ENCODE measurements at places on chromosomes 4 and X.
A peak's percentile ranks its signal among the peaks of the same experiment; 100 is the strongest.

DNA sequence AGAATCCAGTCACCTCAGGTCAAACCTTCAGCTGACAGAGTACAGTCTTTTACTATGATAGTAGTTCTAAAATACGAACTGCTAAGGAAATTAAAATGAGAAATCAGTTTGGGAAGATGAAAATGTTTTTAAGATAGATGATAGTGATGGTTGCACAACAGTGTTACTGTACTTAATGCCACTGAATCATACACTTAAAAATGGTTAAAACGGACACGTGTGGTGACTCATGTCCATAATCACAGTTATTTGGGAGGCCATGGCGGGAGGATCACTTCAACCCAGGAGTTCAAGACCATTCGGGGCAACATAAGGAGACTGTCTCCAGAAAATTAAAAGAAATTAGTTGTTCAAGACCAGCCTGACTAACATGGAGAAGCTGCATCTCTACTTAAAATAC is 41.4 kb downstream of the ABHD18 start:
- DNase-seq: no peak

DNA sequence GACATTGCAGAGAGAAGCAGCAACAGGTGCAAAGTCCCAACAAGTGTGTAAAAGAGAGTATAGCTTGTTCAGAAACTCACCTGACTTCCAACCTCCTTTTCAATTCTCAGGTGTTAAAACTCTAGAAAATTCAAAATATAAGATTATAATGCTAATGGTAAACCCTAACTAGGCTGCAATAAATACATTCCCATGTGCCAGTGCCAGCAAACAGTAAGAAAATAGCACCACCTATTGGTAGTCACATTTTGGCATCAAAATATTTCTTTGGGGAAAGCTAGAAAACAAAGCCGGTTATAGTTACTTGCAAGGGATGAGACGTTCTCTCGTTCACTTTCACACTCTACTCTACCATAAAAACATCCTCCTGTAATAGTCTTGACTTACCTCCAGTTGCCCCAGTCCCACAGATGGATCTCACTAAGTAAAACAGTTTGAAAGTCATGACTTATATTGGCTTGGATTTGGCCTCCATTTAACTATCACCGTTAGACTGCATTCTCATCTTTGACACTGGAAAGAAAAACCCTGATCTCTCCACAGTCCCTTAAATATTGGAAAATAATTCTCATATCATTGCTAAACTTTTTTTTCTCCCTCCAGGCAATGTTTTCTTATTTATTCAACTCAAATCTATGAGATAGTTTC is 9.6 kb downstream of the BMP3 start:
- DNase-seq: peak; percentile 29

GRCh38 chr4:6452116-6452896 is 20.1 kb downstream of the PPP2R2C start:
- no peak for DNase-seq

DNA sequence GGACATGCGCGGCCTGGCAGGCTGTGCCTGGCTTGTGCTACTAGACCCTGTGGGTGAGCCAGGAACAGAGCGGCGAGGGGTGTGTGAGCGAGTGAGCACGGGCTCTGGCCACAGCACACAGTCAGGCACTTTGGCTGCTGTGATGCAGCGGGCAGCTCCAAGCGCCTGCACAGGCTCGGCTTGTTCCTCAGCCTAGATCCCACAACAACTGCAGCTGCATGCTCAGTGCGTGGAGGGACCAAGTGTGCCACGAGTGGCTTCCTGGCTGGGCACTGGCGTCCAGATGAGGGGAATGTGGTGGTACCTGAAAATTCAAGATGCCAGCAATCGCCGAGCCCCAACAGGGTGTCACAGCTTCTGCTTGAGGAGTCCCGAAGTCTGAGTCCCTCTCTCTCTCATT is 1056.6 kb downstream of the RAPGEF2 start:
- DNase-seq: no peak

- no peak for DNase-seq
These were observed 761.4 kb downstream of the CCSER1 start for GRCh38 chr4:90888571-90888970.

- no peak for DNase-seq
These were observed 237.5 kb downstream of the HNRNPD start for GRCh38 chr4:82136161-82136801.

DNA sequence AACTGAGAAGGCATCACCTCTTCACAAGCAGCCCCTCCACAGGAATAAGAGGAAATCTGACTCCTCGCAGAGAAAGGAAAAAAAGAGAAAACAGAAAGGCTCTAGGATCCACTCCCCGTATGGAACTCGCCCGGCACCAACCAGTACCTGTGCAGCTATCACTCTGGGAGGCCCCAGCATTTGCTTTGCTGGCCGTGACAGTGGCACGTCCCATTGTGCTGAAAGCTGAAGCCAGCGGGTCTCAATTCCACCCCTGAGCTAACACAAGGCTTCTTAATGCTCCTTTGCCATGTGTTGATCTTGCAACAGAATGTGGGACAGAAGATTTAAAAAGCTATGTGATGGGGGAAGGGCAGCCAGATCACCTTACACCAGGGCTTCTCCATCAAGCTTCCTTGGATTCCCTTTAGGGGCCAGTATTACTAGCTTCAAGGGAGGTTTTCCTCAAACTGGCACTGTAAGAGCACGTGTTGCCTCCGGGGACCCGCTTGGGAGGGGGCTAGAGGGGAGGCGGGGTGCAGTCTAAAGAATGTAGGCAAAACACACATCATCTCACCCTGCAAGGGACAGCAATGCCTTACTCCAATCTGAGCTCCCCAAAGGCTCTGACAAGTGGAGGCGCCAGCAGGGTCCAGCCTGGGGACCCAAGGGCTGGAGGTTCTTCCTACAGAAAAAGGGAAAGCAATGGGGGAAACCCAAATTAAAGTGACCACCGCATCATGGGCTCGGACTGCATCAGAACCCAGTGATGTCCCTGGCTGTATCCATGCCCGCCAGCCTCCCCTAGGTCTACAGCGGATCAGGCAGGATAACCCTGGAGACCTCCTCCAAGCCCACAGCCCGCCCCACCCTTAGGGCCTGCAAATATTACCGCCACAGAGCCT is 1.2 kb downstream of the USP46 start:
- DNase-seq: no peak

- no peak for DNase-seq
These were observed 54.4 kb downstream of the NBDY start for GRCh38 chrX:56783450-56783831.

GRCh38 chr4:53852343-53852742 is 212.1 kb downstream of the CHIC2 start:
- DNase-seq: no peak

GRCh38 chr4:169437299-169438047 is 166.7 kb upstream of the SH3RF1 start:
- DNase-seq: peak; percentile 65

GRCh38 chrX:155216940-155217440 is 730 bp downstream of the VBP1 start:
- DNase-seq: peak; percentile 1

- DNase-seq: no peak
These were observed 23.7 kb upstream of the LRAT start for GRCh38 chr4:154720123-154720522.

DNA sequence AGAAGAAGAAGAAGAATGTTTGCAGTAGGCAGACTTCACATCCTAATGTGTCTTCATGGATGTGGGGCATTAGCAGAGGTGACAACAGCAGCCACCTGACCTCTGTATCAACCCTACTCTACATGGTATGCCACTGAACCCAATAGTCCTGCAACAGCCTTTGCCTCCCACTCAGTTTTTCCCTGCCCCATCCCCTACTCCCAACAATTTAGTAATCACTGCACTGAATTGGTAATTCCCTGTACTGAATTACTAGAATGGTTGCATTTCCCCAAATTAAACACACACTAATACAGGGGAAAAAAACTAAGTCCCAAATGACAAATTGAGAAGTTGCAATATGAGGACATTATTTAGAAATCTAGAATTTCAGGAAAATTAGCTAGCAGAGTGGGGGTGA is 31.4 kb upstream of the FAM241A start:
- DNase-seq: no peak

DNA sequence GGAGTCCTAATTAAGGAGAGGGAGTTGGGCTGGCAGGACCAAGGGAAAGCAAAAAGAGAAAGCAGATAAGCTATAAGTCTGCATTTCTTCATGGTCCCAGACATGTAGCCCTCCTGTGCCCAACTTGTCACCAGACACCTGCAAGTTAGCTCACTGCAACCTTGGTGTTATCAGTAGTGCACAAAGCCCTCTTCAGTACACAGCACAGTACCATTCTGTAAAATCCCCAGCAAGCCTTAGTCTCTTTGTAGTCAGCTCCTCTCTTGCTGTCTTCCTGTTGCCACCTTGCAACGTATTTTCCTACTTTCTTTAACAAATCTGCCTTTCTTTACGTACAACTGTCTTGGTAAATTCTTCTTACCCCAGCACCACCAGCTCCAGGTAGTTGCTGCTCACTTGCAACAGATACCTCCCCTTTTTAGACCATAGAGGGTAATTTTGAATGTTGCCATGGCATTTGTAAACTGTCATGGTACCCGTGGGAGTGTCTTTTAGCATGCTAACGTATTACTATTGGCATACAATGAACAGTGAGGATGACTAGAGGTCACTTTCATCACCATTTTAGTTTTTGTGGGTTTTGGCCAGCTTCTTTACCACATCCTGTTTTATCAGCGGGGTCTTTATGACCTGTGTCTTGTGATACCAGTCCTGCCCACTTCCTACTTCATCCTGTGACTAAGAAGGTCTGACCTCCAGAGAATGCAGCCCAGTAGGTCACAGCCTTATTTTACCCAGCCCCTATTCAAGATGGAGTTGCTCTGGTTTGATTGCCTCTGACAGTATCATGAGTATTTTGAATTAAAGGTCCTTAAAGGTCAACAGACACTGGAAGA is 28.3 kb upstream of the AP1S2 start:
- DNase-seq: no peak

DNA sequence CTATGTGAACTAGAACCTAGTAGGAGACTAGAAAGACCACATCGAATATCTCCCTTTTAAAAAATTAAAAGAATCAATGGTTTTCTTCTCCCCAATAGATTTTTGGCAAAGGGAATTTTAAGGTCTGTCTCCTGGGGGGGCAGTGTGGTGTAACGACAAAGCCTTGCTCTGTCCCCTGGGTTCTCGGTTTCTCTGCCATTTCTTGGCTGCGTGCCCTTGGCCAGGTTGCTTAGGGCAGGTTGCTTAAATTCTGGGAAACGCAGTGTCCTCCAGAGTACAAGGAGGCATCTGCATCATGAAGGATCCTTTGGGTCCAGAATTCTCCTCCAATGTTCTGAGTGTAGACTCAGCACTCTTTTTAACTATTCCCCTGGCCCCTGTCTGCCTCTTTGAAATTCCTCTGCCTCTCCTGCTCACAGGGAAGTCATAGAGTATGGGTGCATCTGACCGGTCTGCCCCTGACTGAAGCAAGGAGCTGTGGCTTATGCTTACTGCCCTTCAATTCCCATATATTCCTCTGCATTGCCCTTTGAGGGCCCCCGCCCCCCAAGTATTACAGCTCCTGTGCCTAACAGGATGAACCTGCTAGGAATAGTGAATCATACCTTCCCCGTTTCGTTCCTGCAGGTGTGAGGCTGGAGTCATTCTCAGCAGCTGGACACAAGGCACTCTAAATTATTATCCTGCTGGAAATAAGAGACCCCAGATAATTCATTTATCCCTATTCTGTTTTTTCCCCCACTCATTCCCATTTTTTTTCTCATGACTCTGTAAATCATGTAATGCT is 2.2 kb downstream of the KIT start:
- no peak for DNase-seq

DNA sequence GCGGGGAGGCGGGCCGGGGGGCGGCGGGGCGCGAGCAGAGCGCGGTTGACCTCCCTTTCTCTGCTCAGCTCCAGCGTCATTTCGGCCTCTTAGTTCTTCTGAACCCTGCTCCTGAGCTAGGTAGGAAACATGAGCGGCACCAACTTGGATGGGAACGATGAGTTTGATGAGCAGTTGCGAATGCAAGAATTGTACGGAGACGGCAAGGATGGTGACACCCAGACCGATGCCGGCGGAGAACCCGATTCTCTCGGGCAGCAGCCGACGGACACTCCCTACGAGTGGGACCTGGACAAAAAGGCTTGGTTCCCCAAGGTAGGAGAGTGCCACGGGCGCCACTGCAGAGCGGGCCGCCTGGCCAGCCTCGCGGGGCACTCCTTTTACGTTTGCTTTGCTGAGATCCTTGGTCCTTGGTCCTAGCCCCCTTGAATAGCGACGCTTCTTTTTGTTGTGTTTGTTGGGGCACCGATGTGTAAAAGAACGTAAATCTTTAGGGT is at the start of gene HTATSF1:
Gene HTATSF1, plus strand, starts transcription at position 37 of the 497 bp plus-strand sequence. Its CDS starts 93 bp downstream, at position 130.
- peak; percentile 2 for DNase-seq
